Smooth muscle cell of trachea (primary cell): ENCODE measurements at places on chromosomes 4 and X. TPM values are rescaled to one million over a fixed set of nuclear protein-coding genes. Genes with fewer than 3 reads are reported as not detected.

QRFPR gene
- total RNA-seq = not detected in 2 replicates

CLGN gene
- total RNA-seq = 11.6 and 34.2 TPM in 2 replicates

TMEM35A gene
- 22.3 and 37.9 TPM in 2 replicates for total RNA-seq

SORCS2 gene
- total RNA-seq = 0.29 and 0.50 TPM in 2 replicates

ALB gene
- 0.33 TPM in 1 of 2 replicates, not detected in the other for total RNA-seq

PLS3 gene
- total RNA-seq = 176 and 310 TPM in 2 replicates

SCML2 gene
- total RNA-seq = 1.7 TPM in 2 replicates

RNF128 gene
- total RNA-seq = 4.9 and 7.4 TPM in 2 replicates

CCSER1 gene
- total RNA-seq = not detected in 2 replicates

F9 gene
- under 0.01 TPM in 1 of 2 replicates, not detected in the other for total RNA-seq

LINC00632 gene
- total RNA-seq = 1.7 and 7.3 TPM in 2 replicates
